HTR-8/SVneo (cell line): ENCODE measurements at places on chromosomes 6 and 20.

GRCh38 chr20:3635346-3635745, 27.9 kb downstream of the GFRA4 start:
- no peak for DNase-seq

DNA sequence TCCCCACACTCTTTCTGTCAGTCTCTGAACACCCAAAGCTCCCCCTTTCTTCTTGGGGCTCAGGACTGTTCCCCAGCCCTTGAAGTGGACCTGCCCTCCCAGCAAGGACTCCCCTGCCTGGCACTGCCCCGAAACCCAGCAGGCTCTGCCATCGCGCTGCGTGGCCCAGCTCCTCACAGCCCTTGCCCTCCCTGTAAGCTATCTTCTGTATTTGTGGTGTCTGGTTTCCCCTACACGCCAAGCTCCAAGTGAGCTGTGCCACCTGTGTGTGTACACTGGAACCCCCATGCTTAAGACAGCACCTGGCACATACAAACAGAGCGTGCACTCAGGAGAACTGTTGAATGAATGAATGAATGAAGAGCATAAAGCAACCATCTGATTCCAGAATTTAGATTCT, 57.7 kb downstream of the TMEM242 start:
- DNase-seq, result no peak

DNA sequence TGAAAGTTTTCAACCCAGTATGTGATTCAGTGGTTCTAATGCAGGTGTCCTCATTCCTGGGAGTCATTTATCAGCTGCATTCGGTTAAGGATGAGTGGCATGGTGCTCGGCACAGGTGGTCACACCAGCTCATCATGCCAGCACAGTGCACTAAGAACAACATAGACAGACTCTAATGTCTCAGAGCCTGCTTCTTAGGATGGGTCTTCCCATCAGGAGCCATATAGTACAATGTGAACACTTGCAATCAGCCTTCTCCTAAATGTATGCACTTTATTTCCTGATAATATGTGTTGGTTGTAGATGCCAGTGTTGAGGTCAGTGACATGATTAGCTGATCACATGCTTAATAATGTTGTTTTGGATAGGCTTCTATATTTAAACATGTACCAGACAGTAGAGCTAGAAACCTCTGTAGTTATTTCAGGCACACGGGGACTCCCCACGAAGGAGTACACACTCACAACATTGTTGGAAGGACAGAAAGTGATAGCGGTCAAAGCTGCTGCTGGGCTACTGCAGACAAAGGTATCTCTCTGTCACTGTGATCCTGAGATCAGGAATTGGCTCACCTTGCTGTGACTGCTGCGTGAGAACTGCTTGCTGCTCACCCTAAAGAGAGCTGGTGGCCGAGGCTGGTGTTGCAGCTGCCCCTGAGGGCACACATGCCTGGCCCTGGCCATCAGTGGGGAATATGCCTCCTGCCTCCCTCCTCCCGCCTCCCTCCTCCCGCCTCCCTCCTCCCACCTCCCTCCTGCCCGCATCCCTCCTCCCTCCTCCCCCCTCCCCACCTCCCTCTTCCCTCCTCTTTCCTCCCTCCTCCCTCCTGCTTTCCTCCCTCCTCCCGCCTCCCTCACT, 195.4 kb downstream of the SMOC2 start:
- no peak for DNase-seq

DNA sequence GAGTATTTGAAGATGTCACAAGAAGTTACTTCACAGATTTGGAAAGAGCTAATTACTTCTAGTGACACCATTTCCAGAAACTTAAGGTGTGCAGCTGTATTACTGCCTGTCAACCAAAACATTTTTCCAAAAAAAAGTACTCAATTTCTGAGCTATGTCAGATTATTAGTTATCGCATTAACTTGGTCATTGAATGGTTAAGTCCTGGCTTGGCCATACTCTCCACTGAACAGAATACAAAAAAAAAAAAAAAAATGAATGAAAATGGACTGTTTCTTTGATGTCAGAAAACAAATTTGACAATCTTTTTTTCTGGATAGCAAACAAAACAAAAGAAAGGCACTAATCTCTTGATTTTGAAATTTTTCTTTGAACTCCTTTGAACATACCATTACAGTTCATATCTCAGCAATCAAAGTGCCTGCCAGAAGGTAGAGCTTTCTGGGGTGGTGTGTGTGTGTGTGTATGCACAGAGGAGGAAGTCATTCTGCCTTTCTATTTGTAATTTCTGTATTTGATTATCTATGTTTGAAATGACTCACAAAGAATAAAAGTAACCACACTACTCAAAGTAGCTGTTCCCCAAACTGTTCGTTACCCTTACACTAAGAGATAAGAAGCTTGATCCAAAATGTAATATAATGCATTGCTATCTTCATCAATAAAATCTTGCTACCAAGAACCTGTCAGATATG, 210.8 kb upstream of the FUT9 start:
- no peak for DNase-seq

GRCh38 chr20:43650997-43651525, 15.9 kb upstream of the MYBL2 start:
- DNase-seq, result no peak

DNA sequence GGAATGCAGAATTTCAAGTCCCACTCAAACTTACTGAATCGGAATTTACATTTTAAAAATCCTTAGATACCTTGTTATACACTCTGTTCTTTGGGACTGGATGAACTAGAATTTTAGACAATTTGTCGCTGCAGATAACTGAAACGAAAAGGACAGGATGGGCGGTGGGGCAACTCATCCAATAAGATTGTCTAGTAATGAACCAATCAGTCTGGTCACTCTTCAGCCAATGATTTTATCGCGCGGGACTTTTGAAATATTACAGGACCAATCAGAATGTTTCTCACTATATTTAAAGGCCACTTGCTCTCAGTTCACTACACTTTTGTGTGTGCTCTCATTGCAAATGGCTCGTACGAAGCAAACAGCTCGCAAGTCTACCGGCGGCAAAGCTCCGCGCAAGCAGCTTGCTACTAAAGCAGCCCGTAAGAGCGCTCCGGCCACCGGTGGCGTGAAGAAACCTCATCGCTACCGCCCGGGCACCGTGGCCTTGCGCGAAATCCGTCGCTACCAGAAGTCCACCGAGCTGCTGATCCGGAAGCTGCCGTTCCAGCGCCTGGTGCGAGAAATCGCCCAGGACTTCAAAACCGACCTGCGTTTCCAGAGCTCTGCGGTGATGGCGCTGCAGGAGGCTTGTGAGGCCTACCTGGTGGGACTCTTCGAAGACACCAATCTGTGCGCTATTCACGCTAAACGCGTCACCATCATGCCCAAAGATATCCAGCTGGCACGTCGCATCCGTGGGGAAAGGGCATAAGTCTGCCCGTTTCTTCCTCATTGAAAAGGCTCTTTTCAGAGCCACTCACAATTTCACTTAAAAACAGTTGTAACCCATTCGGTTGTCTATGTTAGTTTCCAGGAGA, 41.9 kb upstream of the HFE start:
- peak; percentile 68 for DNase-seq

GRCh38 chr6:36954262-36954931, at the start of gene PI16:
PI16 (plus strand) TSS chr6:36954738; CDS start chr6:36954761, 23 bp downstream.
- DNase-seq, result no peak

DNA sequence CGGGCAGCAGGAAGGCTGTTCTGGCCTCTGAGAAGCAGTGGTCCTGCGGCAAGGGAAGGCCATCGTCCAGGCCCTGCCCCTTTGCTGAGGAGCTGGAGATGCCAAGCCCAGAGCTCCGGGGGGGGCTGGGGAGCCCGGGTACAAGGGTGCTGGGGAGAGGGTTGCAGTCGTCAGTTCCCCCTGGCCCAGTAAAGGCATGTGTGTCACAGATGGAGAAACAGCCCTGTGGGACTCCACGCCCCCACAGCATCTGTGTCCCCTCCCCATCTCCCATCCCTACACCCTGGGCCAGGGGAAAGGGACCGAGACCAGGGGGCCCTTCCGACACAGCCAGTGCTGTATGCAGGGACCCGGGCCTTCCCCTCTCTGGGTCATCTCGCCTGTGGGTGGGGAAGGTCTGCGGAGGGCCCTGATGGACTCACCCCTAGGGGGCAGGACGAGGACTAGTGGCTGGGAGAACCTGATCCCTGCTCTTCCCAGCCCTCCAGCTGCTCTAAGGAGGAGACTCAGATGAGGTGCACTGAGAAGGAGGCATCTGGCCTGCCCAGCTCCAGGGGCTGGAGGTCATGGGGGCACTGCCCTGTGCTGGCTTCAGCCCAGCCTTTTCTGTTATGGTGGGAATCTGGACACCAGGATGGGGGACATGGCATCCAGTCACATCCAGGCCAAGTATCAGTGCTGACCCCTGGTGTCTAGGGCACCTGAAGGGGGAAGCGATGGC, 609 bp downstream of the MYL9 start:
- DNase-seq, result peak; percentile 94

GRCh38 chr6:116369964-116370759, 585 bp upstream of the DSE start:
- no peak for DNase-seq

- no peak for DNase-seq
Measured at GRCh38 chr6:47654255-47654654, 44.1 kb upstream of the ADGRF4 start.

DNA sequence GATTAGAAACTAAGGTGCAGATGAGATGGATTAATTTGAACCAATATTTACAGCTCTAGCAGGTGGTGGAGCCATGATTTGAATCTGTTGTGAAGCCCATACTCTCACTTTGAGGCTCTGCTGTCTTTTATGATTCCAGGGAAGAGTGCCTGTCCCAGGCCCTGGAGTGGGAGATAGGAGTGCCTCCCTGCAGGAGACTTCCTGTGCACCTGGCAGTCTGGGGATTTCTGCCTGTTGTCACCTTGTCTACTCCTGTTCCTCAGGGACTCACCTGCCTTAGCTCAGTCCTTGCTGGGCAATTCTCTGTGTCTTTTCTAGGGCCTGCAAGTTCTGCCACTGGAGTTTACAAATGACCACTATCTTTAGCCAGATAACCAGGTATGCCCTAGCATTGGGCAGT, 46.3 kb downstream of the SCAND1 start:
- DNase-seq, result no peak

- DNase-seq, result no peak
Measured at GRCh38 chr6:44606504-44606903, 219.0 kb downstream of the CDC5L start.

- DNase-seq, result no peak
Measured at GRCh38 chr6:128208851-128209580, 308.2 kb upstream of the THEMIS start.

GRCh38 chr20:50873585-50873984, 57.7 kb downstream of the ADNP start:
- DNase-seq, result no peak

- no peak for DNase-seq
Measured at GRCh38 chr6:116101790-116102189, 1.1 kb downstream of the NT5DC1 start.

- DNase-seq, result no peak
Measured at GRCh38 chr6:129105793-129106192, 222.9 kb downstream of the LAMA2 start.

DNA sequence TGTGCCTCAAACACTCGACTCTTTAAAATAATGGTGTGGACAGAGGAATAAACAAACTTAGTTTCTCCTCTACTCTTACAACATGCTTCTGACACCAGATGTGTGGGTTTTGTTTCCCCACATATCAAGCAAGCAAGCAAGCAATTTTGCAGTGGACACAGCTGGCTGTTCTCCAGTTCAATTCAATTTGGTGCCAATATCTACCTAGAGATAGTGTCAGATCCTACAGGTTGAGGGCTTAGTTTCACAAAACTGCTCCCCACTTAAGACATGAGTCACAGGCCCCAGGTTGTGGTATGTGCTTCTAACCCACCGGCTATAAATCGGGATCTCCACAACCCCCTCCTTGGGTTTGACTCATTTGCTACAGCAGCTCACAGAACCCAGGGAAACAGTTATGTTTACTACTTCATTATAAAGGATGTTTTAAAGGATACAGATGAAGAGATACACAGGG, 131.4 kb upstream of the TRAF3IP2 start:
- DNase-seq, result no peak

GRCh38 chr6:1379017-1379787, 10.2 kb upstream of the FOXF2 start:
- DNase-seq, result no peak

GRCh38 chr6:2429032-2429431, 183.6 kb upstream of the GMDS start:
- DNase-seq, result no peak

DNA sequence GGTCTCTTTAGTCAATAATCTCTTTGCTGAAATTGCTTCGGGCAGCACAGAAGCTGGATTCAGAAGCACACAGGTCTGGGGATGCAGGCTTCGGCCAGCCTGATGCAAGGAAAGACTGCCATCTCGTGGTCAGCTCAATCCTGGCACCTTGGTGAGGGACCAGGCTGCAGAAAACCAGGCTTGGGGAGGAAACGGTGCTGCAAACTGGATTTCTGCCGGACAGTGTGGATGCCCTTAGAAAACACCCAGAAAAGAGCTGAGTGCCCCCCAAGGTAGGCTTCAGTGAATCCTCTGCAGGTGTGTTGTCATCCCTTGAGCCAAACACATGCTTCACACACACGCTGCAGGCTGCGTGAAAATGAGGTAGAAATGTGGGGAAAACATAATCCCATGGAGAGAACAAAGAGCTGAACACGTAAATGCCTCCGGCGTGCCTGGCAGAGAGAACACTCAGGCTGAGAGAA, 89.8 kb upstream of the PAX1 start:
- DNase-seq, result peak; percentile 54

DNA sequence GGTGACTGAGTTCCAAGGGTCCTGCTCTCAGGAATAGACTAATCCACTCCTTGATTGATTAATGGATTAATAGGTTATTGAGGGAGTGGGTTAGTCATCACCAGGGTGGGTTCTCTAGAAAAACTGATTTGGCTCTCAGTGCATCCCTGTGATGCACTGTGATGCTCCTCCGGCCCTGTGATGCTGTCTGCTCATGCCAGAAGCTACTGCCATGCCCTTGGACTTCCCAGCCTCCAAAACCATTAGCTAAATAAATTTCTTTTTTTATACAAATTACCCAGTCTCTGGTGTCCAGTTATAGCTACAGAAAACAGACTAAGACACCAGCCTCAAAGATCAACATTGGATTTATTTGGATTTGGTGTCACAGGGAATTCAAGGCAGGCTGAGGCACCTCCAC, 40.4 kb upstream of the CST7 start:
- no peak for DNase-seq

GRCh38 chr20:17747431-17747846, 47.7 kb downstream of the BANF2 start:
- peak; percentile 75 for DNase-seq

DNA sequence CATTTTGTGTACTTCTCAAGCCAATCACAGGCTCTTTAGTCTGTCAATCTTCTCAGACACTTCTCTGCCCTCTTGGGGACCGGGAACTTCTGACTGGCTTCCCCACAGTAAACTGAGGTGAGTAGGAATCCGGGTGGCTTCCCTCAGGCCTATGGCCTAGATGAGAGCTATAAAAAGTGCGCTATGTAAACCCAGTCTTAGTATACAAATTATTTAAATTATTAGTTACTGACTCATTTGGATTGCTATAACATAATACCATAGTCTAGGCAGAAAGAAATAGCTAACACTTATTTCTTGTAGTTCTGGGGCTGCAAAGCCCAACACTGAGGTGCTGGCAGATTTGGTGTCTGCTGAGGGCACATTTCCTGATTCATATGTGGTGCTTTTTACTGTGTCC, 109.2 kb upstream of the MCHR2 start:
- DNase-seq, result no peak
